ENCODE measurements at places on chromosomes 6 and 20.

DNA sequence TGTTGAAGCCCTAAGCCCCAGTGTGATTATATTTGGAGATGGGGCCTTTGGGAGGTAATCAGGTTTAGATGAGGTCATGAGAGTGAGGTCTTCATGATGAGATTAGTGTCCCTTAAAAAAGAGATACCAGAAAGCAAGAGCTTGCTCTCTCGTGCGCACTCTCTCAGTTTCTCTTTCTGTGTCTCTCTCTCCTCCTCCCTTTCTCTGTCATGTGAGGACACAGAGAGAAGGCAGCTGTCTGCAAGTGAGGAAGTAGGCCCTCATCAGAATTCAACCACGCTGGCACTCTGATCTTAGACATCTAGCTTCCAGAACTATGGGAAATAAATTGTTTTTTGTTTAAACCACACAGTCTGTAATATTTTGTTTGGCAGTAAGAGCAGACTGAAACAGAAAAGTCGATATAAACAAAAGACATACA lies 180.5 kb downstream of the IBTK start:
- DNase-seq, result no peak

GRCh38 chr6:56849896-56850295 lies 105.0 kb upstream of the BEND6 start:
- DNase-seq, result no peak

- no peak for DNase-seq
Observed at GRCh38 chr6:49543087-49543858, 7.2 kb upstream of the C6orf141 start.

DNA sequence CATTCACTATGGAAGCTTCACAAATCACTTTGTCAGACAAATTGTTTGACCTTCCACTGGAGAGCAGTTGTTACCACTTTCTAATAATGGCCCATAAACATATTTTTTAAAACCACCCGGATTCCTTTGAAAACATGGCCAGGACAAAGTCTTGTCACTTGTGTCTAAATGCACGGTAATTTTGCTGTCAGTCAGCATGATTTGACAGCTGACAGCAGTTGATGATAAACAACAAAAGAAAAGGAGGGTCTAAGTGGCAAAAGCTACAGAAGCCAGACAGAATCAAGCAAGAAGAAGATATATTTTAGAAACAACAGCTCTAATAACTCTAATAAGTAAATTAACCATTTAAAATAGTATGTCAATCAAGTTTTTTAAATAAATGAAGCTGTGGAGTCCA lies 27.7 kb upstream of the CARMIL1 start:
- no peak for DNase-seq

GRCh38 chr20:31630187-31630790 lies 7.4 kb upstream of the COX4I2 start:
- no peak for DNase-seq

DNA sequence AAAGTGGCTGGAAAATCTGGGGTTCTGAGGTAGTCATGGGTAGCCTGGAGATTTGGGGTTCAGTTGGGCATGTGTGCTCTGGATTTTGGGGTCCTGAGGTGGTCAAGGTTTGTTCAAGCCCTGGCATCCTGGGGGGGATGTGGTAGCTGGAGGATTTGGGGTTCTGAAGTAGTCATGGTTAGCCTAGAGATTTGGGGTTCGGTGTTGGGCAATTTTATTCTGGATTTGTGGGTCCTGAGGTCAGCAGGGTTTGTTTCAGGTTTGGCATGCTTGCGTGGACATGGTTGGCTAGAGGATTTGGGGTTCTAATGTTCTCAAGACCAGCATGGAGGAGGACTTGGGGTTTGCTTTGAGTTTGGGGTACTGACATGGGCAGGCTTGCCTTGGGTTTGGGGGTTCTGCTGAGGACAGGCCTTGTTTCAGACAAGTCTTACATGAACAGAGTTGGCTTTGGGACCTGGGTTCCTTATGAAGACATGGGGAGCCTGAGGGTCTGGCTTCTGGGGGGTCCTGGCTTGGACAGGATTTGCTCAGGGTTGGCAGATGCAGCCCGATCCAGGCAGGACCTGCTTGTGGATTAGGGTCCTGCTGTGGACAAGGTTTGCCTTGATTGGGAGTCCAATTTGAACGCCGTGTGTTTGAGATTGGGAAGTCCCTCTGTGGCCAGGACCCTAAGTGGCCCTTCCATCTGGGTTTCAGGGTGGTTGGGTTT lies 906 bp downstream of the ANKRD60 start:
- no peak for DNase-seq

- DNase-seq, result no peak
Observed at GRCh38 chr20:50646483-50646996, 44.8 kb downstream of the RIPOR3 start.

GRCh38 chr6:126625019-126625418 lies 285.1 kb downstream of the CENPW start:
- no peak for DNase-seq

- no peak for DNase-seq
Observed at GRCh38 chr6:7085911-7086310, 21.9 kb upstream of the RREB1 start.

DNA sequence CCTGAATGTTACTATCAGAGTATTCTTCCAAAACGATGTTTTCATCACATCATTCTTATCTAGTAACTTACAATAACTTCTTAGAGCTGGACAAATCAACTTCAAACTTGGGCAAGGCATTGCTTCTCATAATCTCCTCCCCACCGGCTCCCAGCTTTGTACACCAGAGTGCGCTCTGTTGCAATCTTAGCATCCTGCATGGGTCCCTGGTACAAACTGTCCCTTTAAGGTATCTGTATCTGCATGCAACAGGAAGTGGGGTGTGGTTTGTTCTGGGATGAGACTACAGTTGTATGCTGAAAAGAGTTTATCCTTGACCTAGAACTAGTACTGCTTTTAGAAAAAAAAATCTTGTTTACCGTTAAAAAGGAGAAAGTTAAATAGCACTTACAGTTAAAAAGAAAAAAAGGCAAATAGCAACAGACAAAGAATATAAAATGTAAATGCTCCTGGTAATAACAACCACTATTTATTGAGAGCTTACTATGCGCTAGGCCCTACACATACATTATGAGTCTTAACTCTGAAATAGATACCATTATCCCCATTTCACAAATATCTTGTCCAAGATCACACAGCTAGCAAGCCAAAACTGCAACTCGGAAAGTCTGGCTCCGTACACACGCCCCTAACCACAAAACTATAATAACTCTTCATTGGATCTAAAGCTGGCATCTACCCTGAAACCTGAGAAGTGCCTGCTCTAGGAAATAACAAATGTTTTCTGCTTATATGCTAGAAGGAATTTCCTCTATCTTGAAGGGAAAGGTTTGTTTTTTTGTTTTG lies 9.8 kb upstream of the HECA start:
- peak; percentile 71 for DNase-seq

- DNase-seq, result no peak
Observed at GRCh38 chr20:63957690-63958441, 1.6 kb upstream of the UCKL1 start.

DNA sequence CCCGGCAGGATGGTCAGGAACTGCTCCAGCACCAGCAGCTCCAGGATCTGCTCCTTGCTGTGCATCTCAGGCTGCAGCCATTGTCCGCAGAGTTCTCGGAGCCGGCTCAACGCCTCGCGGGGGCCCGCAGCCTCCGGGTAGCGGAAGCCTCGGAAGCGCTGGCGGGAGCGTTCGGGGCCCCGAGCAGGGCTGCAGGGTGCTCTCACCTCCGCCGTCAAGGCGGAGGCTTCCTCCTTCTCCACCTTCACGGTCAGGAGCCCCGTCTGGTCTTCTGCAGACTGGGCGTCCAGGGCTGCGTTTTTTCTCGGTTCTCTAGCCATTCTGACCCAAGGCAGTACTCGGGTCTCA lies 434 bp downstream of the ZKSCAN4 start:
- DNase-seq, result peak; percentile 4

DNA sequence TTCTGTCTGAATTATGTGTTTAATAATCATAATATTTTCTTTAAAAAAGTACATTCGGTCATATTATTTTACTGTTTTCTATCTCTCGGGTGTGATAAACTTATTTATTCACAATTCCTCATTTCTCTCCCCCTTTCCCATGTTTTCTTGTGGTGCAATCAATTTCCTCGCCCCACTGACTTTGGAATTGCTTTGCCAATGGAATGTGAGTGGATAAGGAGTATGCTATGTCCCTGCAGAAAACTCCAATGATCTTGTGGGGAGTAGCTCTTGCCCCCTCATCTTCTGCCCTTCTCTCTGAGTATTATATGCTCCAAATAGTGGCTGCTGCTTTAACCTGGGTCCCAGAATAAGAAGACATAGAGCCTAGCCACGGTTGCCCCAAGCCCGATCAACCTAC lies 64.1 kb downstream of the HMGN3 start:
- no peak for DNase-seq

DNA sequence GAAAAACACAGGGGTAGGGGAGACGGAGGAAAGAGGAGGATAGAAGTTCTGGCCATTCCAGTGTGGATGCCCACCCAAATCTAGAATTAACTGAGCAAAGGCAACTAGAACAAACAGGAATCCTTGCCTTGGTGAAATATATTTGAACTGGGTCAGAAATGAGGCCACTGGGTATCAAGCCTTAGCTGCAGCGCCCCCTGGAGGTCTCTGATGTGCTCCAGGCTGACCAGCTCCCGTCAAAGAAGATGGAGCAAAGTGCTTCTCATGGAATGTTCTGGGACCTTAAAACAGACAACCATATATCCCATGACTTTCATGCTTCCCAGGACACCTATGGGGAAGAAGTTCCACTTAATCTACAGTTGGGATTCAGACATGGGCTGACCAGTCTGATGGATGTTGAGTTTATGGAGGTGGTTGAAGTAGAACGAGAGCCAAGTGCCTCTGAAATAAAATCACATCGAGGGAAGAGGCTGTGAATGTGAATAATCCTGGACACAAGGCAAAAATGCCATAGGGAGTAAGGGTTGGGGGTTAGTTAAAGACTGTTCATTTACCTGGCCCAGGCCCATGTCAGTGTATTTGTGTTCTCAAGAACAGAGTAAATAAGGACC lies 50.4 kb downstream of the HLA-DPB1 start:
- peak; percentile 42 for DNase-seq

DNA sequence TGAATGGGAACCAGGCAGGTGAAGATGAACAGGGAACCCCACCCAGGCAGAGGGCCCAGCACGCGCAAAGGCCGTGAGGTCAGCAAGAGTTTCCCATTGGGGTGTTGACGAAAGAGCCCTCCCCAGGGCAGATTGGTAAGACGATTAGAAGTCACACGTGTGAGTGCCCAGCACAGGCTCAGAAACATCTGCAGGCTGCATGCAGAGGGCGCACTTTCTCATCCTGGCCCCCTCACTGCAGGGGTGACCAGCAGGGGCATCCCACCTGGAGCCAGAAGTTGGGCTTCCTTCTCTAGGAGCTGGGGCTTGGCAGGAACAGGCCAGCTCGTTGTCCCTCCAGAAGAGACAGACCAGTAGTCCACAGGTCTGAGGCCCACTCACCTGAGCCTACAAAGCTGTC lies 38.4 kb downstream of the VSTM2L start:
- no peak for DNase-seq

DNA sequence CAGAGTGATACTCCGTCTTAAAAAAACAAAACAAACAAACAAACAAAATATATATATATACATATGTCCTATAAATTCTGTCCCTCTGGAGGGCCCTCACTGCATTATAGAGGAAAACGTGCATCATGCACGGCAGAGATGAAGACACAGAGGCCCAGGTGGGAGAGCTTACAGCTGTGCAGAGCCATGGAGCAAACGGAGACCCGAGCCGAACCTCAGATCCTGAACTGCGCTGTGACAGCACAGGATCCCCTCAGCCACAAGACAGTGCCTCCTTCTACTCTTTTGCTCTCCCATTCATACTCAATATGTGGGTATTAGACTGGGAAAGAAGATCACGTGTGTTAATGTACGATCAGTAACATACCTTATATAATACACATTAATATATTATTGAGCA lies 81.6 kb downstream of the ZNF217 start:
- no peak for DNase-seq

DNA sequence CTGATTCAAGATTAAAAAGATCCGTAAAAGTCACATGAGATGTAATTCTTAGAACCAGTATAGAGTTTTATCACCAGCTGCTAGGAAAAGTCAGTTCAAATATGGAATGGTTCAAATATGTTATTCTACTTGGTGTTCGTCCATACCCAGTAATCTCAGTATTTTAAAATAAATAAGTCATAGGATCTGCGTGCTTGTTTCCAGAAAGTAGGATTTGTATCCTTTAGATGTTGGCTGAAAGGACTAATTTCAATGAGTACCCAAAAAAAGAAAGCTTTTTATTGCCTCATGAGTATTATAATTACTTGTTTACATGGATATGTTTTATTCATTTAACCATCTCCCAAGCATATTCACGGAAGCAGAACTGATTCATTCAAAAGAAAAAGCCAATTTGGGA lies 12.2 kb downstream of the TPD52L1 start:
- DNase-seq, result no peak

- no peak for DNase-seq
Observed at GRCh38 chr6:105566503-105566902, 163.6 kb upstream of the PREP start.

- no peak for DNase-seq
Observed at GRCh38 chr6:3560211-3560610, 103.4 kb upstream of the SLC22A23 start.

GRCh38 chr20:35607003-35607735 lies 8.5 kb upstream of the SPAG4 start:
- DNase-seq, result no peak

DNA sequence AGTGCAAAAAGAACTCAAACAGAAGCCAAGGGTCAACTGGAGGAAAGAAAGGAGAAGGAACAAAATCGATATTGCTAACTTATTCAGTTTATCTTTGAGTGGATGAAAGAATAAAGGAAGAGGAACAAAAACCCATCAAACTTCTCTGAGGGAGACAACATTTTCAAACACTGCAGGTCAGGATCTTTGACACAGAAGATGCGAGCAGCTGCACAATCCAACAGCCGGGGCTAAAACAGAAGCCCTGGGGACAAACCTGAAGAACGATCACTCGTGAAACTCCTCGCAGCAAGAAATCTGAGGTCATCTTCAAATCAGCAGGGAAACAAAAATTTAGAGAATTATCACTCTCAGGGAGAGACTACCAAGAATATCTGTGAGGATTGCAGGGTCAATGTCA lies 14.2 kb downstream of the SLC23A2 start:
- no peak for DNase-seq

- no peak for DNase-seq
Observed at GRCh38 chr6:169190144-169190584, 63.5 kb downstream of the THBS2 start.

DNA sequence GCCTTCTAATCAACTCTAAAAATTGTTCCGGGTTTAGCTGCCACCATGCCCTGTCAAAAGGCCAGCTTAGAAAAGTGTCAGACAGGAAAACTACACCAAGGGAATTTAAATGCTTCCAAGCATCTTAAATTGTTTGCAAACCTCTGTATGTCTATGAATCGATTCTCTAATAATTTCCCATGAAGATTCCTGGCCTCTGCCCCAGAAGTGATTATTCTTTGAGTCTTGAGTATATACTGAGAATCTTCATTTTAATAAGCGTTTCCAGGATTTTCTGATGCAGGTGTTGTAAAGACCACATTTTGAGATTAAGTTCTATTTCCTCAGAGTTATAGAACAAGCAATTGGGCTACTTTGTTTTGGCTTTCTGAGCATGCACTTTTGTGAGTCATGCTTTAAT lies 471.8 kb upstream of the JAG1 start:
- DNase-seq, result no peak
